Activated CD4-positive, alpha-beta T cell treated with anti-CD3 and anti-CD28 coated beads for 36 hours (primary cell): ENCODE measurements at places on chromosomes 12 and 14. TPM values are rescaled to one million over a fixed set of nuclear protein-coding genes. Genes with fewer than 3 reads are reported as not detected.
A peak's percentile ranks its signal among the peaks of the same experiment; 100 is the strongest.

CTDSP2 gene
- total RNA-seq, result 80.9 TPM

DNA sequence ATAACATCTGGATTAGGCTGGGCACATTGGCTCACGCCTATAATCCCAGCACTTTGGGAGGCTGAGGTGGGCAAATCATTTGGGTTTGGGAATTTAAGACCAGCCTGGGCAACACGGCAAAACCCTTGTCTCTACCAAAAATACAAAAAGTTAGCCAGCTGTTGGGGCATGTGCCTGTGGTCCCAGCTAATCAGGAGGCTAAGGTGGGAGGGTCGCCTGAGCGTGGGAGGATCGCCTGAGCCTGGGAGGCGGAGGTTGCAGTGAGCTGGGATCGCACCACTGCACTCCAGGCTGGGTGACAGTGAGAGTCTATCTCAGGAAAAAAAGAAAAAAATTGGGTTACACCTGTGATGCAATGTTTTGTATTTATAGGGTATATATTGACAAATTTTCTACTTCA, 5.3 kb downstream of the NEK9 start:
- DNase-seq, result no peak

PRIMA1 gene
- total RNA-seq, result not detected

GRCh38 chr14:99541677-99542470, 60.7 kb downstream of the CCNK start:
- DNase-seq, result peak; percentile 30

GRCh38 chr12:128930606-128931005, 77.3 kb downstream of the GLT1D1 start:
- DNase-seq, result no peak

LUM gene
- total RNA-seq, result not detected

DNA sequence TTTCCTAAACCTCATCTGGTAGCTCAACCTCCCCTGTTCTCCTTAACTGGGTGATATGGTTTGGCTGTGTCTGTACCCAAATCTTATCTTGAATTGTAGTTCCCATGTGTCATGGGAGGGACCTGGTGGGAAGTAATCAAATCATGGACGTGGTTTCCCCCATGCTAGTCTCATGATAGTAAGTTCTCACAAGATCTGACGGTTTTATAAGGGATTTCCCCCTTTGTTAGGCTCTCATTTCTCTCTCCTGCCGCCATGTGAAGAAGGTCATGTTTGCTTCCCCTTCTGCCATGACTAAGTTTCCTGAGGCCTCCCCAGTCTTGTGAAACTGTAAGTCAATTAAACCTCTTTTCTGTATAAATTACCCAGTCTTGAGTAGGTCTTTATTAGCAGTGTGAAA, 19.5 kb downstream of the COX16 start:
- DNase-seq, result peak; percentile 12

- no peak for DNase-seq
Measured at GRCh38 chr12:32757157-32757556, 1.5 kb upstream of the YARS2 start.

KRT77 gene
- not detected for total RNA-seq

DNA sequence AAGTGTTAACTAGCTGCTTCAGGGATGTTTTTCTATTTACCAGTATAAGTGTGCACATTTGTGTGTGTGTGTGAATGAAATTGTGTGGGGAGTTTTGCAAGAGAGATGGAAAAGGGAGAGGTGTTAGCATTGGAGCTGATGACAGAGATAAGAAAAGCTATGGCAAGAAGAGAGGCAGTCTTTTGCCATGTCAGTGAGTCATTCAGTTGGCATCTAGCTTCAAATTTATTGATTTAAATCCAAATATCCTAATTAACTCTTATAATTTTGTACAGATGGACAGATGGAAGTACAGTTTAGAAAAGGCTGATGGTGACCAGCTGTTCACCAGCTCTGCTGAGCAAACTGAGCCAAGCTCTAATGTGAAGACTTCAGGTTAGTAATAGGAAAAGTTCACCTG, 3.3 kb upstream of the BHLHE41 start:
- no peak for DNase-seq

EPYC gene
- not detected for total RNA-seq

DNA sequence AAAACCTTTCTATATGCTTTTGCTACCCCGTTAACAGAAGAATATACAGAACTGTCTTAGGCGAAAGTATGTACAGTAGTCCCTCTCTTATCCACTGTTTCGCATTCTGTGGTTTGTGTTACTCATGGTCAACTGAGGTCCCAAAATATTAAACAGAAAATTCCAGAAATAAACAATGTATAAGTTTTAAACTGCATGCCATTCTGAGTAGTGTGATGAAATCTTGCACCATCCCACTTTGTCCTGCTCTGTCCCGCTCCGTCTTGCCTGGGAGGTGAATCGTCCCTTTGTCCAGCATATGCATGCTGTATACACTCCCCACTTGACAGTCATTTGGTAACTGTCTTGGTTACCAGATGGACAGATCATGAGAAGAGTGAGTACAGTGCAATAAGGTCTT, 70.1 kb upstream of the STRN3 start:
- DNase-seq, result no peak

SLC6A15 gene
- 0.25 TPM for total RNA-seq

NUAK1 gene
- total RNA-seq, result not detected

APOF gene
- not detected for total RNA-seq

- peak; percentile 60 for DNase-seq
Measured at GRCh38 chr12:124523071-124523470, 44.3 kb downstream of the NCOR2 start.

GPR137C gene
- total RNA-seq, result 0.04 TPM

DNA sequence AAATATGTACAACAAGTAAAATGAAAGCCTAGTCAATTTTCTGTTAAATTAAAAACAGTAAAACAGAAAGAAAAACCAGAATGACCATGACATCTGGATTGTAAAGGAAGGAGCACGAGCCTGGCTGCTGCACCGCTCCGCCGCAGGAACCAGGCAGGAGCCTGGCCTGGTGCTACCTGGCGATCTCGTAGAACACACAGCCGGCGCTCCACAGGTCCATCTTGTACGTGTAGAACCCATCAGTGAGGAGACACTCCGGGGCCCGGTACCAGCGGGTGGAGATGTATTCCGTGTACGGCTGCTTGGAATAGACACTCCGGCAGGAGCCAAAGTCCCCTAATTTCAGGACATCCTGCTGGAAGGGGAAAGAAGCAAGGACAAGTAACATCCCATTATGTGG, 54.3 kb downstream of the MOK start:
- no peak for DNase-seq

DNA sequence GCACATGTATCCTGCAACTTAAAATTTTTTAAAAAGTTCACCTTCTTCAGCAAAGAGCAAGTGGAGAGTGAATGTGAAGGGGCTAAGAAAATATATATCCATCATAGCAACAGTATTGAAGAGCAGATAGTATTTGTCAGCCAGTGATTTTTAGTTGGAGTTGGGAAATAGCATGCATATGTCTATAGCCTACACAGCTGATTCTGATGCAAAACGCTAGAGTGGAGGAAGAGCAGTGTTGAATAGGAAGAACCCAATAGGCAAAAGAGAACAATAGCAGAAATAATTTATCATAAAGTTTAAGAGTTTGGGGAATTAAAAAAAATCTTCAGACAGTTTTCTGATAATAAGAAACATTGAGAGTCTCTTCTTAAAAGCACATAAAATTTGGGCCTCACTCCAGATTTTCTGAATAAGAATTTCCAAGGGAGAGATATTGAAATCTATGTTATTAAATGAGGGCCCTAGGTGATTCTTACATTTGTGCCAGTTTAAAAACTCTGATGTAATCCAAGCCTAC, 12.0 kb downstream of the PDE6H start:
- no peak for DNase-seq

- DNase-seq, result no peak
Measured at GRCh38 chr12:14442221-14442881, 76.9 kb downstream of the ATF7IP start.

DNA sequence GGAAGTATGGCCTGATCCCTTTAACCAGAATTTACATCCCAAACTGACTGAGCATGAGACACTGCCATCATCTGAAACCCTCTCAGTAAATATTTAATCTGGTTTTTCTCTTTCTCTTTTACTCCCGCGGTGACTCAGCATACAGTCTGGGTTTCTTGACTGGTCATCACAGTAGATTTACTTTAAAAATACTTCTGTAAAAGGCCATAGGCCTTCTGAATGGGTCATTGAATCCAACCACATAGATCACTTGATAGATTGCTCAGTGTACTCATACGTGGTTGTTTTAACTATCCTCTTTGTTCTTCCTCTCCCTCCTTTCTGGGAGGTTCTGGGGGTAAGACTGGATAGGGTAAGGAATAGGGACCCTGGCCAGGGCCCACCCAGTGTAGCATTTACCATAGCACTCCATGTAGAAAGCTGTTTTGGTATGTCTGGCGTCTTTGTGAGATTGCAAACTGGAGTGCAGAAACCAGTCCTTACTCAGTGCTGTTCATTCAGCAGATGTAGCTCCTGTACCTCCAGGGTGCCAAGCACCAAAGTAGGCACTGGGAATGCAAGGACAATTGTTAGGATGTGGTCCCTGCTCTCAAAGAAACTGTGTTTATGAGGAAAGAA, 165.7 kb downstream of the SRGAP1 start:
- no peak for DNase-seq

ASIC1 gene
- 7.3 TPM for total RNA-seq
